ENCODE measurements at places on chromosomes 2 and 18.
A peak's percentile ranks its signal among the peaks of the same experiment; 100 is the strongest.

DNA sequence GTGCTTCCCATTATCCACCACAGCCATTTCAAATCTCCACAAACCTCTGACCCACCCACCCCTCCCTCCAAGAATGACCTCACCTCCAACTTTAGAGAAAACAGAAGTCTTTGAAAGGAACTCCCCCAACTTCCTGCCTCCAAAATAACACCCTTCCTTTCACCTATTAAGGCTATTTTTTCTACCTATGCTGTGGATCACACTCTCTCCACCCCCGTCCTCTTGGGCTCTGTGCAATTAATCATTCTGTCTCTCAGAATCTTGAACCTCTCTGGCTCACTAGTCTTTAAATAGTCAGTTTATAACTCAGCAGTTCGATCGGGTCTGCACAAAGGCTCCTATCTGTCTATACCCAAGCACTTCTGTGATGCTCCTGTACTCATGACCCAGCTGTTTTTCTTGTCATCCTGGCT is 37.3 kb upstream of the XPO1 start:
- DNase-seq = peak; percentile 15

DNA sequence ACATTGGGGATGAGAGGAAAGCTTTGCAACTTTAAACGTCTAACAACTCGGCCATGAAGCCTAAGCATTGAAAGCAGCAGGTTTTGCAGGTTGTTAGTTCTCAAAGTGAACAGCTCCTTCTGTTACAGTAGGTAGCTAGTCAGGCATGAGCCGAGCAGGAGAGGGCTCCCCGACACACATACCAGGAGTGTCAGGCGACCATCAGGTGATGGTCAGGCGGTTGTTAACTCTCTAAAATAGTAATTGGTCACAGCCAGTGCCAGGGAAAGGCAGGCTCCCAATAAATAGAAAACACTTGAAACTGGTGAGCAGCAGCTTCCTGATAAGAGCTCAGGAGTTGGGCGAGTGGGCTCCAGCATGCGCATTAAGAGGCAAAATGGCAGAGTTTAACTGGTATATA is 53.5 kb upstream of the DAPL1 start:
- no peak for DNase-seq

GRCh38 chr18:74892066-74892627 is 294.5 kb downstream of the ZNF407 start:
- no peak for DNase-seq

- no peak for DNase-seq
These were observed 10.6 kb downstream of the SLC4A5 start for GRCh38 chr2:74332550-74333174.

DNA sequence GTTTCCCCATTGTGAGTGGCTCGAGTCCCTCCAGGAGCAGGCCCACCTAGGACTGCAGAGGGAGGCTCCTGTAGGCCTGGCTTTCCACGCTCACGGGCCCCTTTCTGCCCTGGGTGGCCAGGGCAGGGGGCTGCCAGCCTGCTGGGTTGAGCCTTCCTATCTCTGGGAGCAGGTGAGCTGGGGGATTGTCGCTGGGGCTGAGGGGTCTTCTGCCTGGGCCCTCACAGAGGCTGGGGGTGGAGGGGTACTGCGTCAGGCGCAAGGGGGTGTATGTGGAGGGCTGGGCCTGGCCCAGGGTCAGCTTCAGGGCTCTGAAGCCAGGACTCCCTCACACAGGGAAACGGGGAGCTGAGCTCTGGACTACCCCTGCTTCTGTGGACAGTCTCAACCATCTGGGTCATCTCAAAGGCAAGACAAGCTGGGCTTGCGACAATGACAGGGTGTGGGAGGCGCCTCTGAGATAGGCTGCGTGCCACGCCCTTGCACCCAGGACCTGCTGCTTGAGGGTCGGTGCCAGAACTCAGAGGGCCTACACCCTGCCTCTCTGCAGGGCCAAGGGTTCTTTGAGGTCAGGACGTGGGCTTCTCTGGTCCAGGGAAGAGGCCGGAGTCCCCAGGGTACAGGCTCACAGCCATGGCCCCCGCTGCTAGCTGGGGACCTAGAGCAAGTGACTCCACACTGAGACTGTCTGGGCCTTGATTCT is 206.1 kb downstream of the TWIST2 start:
- no peak for DNase-seq

DNA sequence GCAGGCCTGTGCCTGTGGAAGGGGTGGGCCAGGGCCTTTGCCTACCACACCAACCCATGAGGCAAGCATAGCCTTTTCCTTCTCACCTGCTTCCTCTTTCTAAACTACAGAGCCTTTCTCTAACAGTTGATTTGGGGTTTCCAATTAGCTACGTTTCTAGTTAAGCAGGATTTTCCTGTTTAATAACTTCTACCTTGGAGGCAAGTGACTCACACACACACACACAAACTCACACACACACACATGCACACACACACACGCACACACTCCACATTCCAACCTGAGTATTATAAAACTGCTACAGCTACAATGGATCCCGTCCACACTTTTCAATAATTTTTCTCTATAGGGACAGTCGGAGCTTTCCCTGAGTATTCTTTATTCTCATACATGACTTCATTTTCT is 84.9 kb downstream of the SOX11 start:
- DNase-seq = no peak
